ENCODE measurements at places on chromosomes 12 and 14. TPM values are rescaled to one million over a fixed set of nuclear protein-coding genes. Genes with fewer than 3 reads are reported as not detected.

DNA sequence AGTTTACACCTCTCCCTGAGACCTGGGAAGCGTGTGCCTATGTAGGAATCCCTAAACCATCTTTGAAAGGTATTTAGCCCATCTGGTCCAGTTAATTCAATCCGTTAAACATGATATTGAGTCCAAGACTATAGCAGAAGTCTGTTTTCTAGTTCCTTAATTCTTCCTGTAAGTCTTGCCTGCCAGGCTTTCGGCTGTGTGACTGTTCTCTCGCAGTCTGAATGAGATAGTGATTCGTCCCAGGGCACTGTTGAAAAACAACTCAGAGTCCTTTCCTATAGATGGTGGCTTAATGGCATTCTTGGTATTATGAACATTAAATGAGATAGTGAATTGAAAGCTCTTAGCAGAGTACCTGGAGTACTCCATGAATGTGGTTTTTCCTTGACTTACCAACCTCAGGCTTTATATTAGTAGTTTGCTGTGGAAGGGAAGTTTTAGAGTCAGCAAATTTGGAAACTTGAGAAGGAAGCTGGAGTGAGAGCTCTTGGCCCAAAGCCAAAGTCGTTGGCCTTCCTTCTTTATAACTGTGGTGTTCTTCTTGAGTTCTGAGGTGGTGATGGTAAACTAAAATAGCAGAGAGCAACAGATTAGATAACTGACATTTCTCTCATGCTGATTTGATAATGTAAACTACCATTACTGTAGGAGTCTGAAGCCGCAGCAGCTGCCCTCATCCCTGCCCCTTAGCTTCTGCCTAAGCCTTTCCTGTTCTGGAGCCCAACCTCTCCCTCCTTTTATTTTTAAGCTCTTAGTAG lies 76.5 kb downstream of the TGFB3 start:
- no peak for DNase-seq

DNA sequence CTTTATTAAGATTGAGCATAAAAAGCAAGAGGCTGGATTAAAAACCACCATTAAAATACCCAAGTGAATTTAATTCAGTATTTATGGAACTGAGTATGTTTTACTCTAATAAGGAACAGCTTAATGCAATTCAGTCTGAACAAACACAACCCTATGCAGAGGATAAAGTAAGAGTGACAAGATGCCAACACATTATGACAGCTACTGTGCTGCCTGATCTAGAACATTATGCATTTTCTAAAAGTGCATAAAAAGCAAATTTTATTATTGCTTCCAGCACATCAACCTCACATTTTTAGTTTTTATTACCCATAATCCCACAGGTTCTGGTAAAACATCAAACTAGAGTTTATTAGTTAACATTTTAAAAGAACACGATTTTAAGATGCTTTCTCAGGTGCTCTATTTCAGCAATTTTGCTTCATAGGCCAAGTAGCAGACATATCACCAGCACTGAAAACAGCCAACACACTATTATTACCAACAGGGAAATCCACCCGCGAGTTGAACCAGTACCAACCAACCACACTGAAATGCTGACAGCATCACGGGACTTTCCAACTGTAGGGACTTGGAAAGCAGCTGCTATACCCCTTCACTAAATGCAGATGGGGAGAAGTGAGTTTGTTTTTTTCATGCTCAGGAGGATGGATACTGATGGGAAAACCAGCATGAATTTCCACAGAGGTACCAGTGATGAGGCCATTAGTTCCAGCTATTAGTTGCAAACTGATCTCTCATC lies 372.1 kb downstream of the KCNH5 start:
- DNase-seq, result no peak

- DNase-seq, result no peak
These were observed 117.7 kb upstream of the FRMD6 start for GRCh38 chr14:51533872-51534553.

DNA sequence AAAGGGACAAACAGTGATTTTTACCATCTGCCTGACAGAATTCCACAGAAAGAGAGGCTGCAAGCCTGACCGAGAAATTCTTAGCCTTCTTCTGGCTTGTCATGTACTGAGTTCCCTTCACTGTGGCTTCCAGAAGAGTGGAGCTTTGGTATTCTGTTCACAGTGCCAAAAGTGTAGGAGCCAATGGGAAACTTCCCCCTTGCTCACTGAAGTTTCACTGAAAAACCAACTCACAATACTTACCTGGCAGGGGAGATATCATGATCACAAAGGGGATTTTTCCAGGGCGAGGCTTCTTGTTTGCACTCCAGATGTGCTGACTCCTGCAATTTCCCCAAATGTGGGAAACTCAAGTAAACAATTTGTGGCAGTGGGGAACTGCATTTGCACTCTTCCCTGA lies 31.7 kb upstream of the MMP19 start:
- DNase-seq, result no peak

DNA sequence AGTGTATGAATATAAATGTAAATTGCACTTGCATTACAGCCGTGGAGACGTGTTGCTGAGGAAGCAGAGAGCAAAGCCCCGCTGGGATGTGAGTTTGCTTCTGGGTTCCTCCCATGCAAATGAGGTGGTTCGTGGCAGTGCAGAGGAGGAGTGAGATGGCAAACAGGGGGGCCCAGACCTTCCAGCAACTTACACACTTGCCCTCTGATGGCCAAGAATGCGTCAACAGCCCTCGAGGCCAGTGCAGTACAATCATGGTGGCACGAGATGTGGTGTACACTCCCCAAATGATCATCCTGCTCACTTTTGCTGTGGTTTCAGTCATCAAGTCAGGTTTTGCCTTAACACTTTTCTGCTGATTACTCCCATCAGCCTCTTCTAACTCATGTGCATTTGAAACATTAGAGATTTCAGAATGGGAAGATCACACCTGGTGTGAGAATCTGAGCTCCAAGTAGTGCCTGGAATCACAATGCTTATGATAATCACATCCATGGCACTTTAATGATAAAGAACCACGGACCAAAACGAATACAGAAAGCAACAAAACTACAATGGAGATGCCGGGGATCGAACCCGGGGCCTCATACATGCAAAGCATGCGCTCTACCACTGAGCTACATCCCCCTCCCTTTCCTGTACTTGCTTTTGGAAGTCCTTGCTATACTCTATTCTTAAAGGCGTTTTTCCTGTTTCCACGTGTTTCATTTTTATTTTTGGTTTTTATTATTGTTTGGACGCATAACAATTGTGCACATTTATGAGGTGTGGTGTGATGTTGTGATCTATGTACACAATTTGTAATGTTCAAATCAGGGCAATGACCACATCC lies 7.0 kb upstream of the UBC start:
- peak; percentile 93 for DNase-seq

DNA sequence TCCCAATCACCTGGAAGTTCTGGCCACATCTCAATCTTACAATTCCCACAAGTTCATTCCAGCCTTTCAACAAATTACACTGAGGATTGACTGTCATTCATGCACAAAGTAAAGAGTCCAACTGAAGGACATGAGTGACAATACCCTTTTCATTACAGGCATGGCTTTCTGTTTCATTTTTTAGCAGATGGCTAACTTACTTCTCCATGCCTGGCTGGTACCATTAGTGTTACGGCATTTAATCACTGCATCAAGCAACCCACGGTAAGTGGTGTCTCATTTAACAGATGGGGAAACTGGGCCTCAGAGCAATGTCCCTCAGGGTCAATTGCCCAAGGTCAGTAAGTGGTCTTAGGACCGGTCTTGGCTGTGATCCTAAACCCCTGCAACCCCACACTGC lies 114.4 kb downstream of the PRICKLE1 start:
- peak; percentile 55 for DNase-seq

The SP1 gene
- 30.1 TPM for polyA plus RNA-seq

DNA sequence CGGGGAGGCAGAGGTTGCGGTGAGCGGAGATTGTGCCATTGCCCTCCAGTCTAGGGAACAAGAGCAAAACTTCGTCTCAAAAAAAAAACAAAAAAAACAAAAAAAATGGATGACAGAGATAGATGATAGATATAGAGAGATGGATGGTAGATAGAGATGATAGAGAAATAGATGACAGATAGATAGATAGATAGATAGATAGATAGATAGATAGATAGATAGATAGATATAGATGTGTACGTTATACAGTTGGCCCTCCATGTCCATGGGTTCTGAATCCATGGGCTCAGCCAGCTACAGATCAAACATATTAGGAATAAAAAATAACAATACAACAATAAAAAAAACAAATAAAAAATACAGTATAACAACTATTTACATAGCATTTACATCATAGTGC lies 12.8 kb upstream of the SLC25A3 start:
- no peak for DNase-seq
